ENCODE measurements at places on chromosomes 4 and X. TPM values are rescaled to one million over a fixed set of nuclear protein-coding genes. Genes with fewer than 3 reads are reported as not detected.

The GPRIN3 gene
- 5.7 TPM for total RNA-seq

The FAM47A gene
- not detected for total RNA-seq

The ABCG2 gene
- total RNA-seq = 22.4 TPM

The RHOXF1 gene
- total RNA-seq = not detected

The JAKMIP1 gene
- total RNA-seq = not detected

The CENPVL1 gene
- not detected for total RNA-seq

The POLR2B gene
- 65.9 TPM for total RNA-seq

The HSPA4L gene
- total RNA-seq = 9.0 TPM

The GPRASP3 gene
- total RNA-seq = 3.7 TPM

The SPANXD gene
- total RNA-seq = not detected

The AVPR2 gene
- total RNA-seq = not detected

The VEGFC gene
- 16.8 TPM for total RNA-seq
